ENCODE measurements at places on chromosomes 1 and 21.
A peak's percentile ranks its signal among the peaks of the same experiment; 100 is the strongest.

- DNase-seq = peak; percentile 66
Measured at GRCh38 chr1:151984313-151984956, 9.2 kb downstream of the S100A10 start.

DNA sequence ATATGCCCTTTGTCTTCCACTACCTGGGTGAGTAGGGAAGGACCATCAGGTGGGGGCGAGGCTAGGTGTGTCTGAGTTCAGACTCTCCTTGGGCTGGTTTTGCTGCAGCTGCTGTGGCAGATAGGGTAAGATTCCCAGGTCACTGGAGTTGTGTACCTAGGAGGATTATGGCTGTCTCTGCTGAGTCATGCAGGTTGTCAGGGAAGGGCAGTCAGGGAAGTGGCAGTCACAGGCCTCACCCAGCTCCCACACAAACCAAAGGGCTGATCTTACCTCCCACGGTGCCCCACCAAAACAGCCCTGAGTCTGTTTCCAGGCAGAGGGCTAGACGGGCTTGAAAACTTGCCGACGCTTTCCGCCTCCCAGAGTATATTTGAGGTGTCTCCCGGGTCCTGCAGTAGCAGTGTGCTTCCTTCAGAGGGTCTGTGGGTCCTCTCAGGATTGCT lies 201.6 kb upstream of the PLXNA2 start:
- no peak for DNase-seq

- no peak for DNase-seq
Measured at GRCh38 chr1:52825868-52826267, 16.7 kb upstream of the ZYG11A start.

DNA sequence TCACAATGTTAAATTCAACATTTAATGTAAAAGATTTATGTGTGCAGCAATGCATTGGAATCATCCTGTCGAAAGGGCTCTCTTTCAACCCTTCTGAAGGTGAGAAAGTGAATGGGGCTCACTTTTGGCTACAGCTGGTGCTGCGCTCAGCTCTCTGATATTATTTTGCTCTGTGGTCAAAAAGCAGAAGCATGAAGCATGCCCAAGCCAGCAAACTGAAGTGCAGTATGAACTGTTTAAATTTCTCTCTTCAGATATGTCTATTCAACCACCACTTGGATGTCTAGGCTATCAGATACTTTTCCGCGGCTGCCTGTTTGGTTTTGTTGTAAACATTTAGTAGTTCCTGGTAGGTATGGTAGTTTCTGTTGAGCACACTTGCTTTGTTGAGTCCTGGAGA lies 216.9 kb upstream of the TMPRSS15 start:
- no peak for DNase-seq

Measured in fibroblast of skin of right quadriceps (primary cell).